DMS153 (cell line): ENCODE measurements at places on chromosomes 2 and 18.

DNA sequence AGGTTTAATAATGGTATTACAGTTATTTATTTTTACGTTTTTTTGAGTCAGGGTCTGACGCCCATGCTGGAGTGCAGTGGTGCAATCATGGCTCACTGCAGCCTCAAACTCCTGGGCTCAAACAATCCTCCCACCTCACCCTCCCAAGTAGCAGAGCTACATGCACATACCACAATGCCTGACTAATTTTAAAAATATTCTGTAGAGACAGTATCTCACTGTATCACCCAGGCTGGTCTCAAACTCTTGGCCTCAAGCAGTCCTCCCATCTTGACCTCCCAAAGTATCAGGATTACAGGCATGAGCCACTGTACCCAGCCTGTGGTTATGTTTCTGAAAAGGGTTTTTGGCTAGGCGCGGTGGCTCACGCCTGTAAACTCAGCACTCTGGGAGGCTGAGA is 120.8 kb downstream of the ESCO1 start:
- DNase-seq, result no peak

- DNase-seq, result no peak
Observed at GRCh38 chr2:43358410-43359201, 132.2 kb upstream of the ZFP36L2 start.

DNA sequence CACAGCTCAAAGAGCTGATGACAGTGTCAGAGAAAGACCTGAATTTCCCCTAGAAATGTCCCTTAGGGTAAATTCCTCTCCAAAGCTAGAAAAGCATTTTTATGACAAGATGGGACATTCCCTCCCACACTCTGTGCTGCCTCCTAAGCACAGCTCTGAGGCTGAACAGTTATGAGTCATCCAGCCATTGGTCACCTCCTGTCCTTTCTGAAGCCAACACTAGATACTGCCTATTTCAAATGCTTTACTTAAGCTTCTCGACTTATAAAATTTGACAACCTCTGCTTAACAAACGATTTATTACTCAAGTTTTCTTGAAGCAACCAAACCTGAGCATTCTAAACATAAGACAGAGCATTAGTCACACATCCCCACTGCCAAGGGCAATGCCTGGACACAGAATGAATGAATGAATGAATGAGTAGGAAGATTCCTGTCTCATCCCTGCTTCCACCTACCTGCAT is 35.4 kb downstream of the B4GALT6 start:
- no peak for DNase-seq

- DNase-seq, result no peak
Observed at GRCh38 chr2:212712466-212712865, 173.9 kb upstream of the ERBB4 start.

- DNase-seq, result no peak
Observed at GRCh38 chr2:188573453-188573852, 281.8 kb downstream of the GULP1 start.

DNA sequence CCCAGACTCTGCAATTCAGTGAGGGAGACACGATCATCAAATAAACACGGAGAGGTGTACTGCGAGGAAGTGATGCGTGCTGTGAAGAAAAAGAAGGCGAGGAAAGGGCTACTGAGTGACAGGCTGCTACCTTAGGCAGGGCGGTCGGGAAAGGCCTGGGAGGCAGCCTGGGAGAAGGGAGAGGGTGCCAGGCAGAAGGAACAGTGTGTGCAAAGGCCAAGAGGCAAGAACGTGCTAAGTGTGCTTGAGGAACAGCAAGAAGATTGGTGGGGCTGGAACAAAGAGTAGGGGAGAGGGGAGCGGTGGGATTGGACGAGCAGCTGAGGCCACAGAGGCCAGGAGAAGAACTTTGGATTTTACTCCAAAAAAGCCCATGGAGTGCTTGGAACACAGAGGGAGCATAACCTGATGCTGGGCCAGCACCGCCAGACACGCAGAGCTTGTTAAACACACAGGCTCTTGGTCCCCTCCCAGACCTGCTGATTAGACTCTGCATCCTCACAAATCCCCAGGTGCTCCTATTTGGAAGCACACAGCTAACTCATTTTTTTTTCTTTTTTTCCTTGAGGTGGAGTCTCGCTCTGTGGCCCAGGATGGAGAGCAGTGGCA is 30.4 kb downstream of the SERTAD2 start:
- no peak for DNase-seq

GRCh38 chr2:216071111-216071851 is 10.3 kb downstream of the PECR start:
- DNase-seq, result no peak
